ENCODE measurements at places on chromosomes 2 and 18. TPM values are rescaled to one million over a fixed set of nuclear protein-coding genes. Genes with fewer than 3 reads are reported as not detected.

GRCh38 chr18:23861805-23862470 is 152.6 kb upstream of the TTC39C start:
- no peaks in the 10 kb centered on the region for H3K27me3 ChIP-seq
- no peaks in the 10 kb centered on the region for H3K4me1 ChIP-seq
- no peak overlapping the region for H3K4me3 ChIP-seq

DNA sequence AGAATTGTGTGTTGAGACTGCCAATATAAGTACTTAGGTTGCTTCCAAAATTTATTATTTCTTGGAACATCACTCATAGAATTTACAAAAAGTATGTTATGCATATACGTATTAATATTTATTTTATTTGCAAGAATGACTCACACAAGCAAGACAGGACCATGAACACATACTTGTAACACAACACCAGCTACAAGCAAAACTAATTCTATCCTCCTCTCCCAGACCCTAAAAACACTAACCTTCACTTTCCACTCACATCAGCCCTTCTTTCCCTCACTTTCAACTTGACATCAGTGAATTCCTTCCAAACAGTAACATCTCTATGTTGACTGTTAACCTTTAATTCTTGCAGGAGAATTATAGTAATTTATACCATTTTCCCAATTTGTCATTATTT is 24.3 kb downstream of the OSBPL1A start:
- no peaks in the 10 kb centered on the region for H3K4me1 ChIP-seq
- no peak for DNase-seq
- H3K4me3 ChIP-seq = no peak overlapping the region
- H3K27ac ChIP-seq = no peak overlapping the region
- H3K27me3 ChIP-seq = no peaks in the 10 kb centered on the region
- H3K36me3 ChIP-seq = no peaks in the 10 kb centered on the region

DNA sequence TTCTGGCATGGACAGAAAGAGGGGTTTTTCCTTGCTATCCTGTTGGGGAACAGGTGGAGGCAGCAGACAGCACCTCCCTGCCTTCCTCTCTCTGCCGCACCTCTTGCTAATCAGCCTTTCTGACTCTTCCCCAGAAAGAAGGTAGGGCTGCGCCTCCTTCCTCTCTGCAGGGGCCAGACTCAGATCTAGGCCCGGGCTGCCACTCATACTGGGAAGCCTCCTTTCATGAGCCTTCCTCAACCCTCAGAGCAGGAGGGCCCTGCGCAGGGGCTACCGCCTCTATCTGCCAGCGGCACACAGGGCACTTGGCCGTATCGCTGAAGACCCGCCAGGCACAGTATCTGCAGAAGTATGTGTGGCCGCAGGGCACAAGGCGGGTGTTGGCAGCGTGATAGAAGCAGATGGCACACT is 7.1 kb downstream of the NEURL3 start:
- no peaks in the 10 kb centered on the region for H3K27me3 ChIP-seq
- H3K4me1 ChIP-seq = no peaks in the 10 kb centered on the region
- DNase-seq = no peak
- no peaks in the 10 kb centered on the region for H3K36me3 ChIP-seq
- H3K27ac ChIP-seq = no peak overlapping the region

ARHGAP28 gene
- 1.1 TPM for total RNA-seq

CPO gene
- total RNA-seq = 585 TPM

DNA sequence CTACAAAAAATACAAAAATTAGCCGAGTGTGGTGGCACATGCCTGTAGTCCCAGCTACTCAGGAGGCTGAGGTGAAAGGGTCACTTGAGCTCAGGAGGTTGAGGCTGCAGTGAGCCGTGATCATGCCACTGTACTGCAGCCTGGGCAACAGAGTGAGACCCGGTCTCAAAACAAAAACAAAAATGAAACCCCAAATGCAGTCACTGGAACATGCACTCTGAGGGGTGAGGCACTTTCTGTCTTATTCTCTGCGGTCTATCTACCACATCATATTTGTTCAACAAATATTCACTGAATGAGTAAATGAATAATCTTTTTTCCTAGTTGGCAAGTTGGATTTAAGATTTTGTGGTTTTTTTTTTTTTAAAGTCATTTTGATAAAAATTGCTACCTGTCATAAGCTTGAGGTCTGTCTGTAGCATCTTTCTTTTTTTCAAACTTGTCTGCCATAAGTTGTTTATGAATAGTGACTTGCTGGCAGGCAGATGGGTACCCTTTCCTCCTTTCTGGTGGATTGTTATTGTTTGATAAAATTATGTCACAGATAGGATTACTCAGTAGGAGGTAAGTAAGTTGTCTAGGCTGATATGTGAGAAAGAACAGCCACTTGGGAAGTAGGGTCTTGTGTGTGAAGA is 11.8 kb downstream of the CHRNA1 start:
- peaks cover 28% of the 10 kb centered on the region for H3K4me1 ChIP-seq
- DNase-seq = no peak
- no peaks in the 10 kb centered on the region for H3K27me3 ChIP-seq

DNA sequence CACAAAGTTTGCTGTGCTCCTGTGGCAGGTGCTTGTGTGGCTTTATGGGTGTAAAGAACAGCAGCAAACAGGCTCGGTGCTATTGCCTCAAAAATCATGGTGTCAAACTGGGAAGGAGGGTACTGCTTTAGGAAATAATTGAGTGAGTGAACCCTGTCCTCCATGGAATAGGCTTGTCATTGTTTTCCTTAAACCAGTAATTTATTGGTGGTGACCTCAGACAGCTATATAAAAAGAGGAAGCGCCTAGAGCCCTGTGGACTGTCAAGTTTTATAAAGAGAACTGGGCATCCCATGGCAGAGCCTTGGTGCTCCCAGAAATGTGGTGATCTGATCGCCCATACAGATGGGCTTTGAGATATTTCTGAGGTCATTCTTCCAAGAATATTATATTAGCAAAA is 4.7 kb upstream of the CXCR4 start:
- H3K27me3 ChIP-seq = no peaks in the 10 kb centered on the region
- no peak overlapping the region for H3K4me3 ChIP-seq
- H3K27ac ChIP-seq = no peak overlapping the region
- no peaks in the 10 kb centered on the region for H3K4me1 ChIP-seq

DNA sequence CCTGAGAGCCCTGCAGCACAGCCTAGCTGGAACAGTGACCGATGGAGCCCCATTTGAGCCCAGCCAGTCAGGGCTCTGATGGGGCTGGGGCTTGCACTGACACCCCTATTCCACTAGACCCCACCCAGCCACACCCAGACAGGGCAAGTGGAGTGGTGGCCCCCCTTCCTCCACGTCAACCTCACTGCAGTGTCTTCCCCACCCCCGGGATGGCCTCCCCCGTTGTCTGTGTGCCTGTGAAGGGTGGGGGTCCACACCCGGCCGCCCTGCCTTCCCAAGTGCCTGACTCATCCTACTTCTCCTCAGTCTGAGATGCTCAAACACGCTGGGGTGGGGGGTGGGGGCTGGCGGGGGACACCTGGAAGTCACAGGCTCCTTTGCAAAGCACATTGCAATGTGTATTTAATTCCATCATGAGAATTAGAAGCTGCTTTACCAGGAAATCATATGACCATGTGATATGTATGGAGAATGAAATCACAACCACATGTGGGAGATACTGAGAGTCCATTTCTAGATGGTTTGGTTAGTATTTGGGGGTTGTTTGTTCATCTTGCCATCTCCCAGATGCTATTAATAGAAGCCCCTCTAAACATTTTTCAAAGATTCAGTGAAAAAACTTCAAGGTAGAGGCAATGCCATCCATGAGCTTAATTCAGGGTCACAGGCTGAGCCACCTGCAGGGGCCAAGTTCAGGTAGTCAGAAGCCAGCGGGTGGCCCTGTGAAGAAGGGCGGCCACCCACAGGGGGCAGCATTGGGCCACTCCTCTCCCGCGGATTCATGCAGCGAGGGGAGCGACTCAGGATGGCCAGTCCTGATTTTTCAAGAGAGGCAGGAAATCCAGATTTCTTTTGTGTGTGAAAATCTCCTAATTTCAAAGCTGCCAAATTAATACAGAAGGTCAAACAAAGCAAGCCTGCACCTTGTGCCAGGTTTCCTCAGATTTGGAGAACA is 22.7 kb upstream of the GMPPA start:
- H3K27ac ChIP-seq = no peak overlapping the region
- H3K27me3 ChIP-seq = peaks cover 4% of the 10 kb centered on the region
- H3K36me3 ChIP-seq = no peaks in the 10 kb centered on the region
- no peak overlapping the region for H3K4me3 ChIP-seq
- peak; percentile 87 for DNase-seq
- no peaks in the 10 kb centered on the region for H3K4me1 ChIP-seq

ALLC gene
- total RNA-seq = not detected

GRCh38 chr2:46257980-46258379 is 39.2 kb upstream of the EPAS1 start:
- no peaks in the 10 kb centered on the region for H3K4me1 ChIP-seq
- no peak for DNase-seq
- no peaks in the 10 kb centered on the region for H3K36me3 ChIP-seq
- no peaks in the 10 kb centered on the region for H3K27me3 ChIP-seq
- H3K27ac ChIP-seq = no peak overlapping the region

GRCh38 chr2:2830576-2830975 is 499.5 kb upstream of the MYT1L start:
- DNase-seq = no peak
- H3K36me3 ChIP-seq = no peaks in the 10 kb centered on the region
- no peak overlapping the region for H3K4me3 ChIP-seq
- H3K27ac ChIP-seq = no peak overlapping the region

GRCh38 chr2:143960177-143960576 is 559.7 kb downstream of the ZEB2 start:
- no peaks in the 10 kb centered on the region for H3K4me1 ChIP-seq
- H3K27me3 ChIP-seq = no peaks in the 10 kb centered on the region
- H3K4me3 ChIP-seq = no peak overlapping the region
- DNase-seq = no peak
- H3K36me3 ChIP-seq = no peaks in the 10 kb centered on the region
- H3K27ac ChIP-seq = no peak overlapping the region

DNA sequence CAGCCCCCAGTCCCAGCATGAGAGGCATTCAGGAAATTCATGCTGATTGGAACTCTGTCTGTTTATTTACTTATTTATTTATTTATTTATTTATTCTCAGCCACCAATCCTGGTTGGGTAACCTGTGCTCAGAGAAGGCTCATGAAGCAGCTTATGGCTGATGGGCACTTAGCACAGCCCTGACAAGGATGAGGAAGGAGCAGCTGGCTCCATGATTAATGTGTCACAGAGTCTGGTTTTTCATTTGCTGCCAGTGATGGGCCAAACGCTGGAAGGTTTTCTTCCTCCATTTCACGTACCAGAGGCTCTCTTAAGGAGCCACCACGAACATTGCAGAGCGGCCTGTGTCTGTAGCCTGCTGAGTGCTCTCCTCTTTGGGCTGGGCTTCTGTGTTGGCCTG is 28.3 kb upstream of the KCNS3 start:
- no peaks in the 10 kb centered on the region for H3K4me1 ChIP-seq
- H3K4me3 ChIP-seq = no peak overlapping the region
- no peaks in the 10 kb centered on the region for H3K27me3 ChIP-seq
- DNase-seq = no peak
- no peak overlapping the region for H3K27ac ChIP-seq
- no peaks in the 10 kb centered on the region for H3K36me3 ChIP-seq

- peaks cover 53% of the 10 kb centered on the region for H3K36me3 ChIP-seq
- H3K27me3 ChIP-seq = no peaks in the 10 kb centered on the region
- H3K4me1 ChIP-seq = no peaks in the 10 kb centered on the region
- H3K4me3 ChIP-seq = no peak overlapping the region
- peak overlapping the region; percentile 64 for H3K27ac ChIP-seq
Measured at GRCh38 chr2:240624011-240624949, 1.0 kb upstream of the GPR35 start.

DNA sequence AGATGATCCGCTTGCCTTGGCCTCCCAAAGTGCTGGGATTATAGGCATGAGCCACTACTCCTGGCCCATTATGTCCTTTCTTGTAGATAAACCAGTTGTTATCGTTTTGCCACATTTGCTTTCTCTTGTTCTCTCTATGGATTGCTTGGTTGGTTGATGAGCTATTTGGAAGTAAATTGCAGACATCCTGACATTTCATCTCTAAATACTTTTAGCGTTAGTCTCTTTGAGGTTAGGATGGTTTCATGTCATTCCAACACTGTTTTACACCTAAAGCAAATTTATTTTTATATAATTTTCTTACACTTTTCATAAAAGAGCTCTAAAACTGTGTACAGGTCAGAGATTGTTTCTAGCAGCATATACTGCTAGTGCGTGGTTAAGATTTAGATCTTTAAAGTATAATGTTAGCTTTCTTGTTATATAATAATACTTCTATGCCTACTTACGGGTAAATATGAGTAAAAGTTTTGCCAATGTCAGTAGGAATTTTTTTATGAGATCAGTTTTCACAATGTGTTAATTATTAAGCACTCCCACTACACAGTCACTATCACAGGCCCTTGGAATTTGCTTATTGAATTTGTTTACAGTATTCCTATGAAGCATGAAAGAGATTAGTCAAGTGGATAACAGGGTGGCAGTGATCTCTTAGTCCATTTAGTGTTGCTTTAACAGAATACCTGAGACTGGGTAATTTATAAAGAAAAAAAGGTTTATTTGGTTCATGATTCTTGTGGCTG is 10.3 kb downstream of the POLI start:
- peaks cover 40% of the 10 kb centered on the region for H3K36me3 ChIP-seq
- no peak overlapping the region for H3K27ac ChIP-seq
- no peaks in the 10 kb centered on the region for H3K4me1 ChIP-seq
- no peaks in the 10 kb centered on the region for H3K27me3 ChIP-seq
- no peak overlapping the region for H3K4me3 ChIP-seq

DNA sequence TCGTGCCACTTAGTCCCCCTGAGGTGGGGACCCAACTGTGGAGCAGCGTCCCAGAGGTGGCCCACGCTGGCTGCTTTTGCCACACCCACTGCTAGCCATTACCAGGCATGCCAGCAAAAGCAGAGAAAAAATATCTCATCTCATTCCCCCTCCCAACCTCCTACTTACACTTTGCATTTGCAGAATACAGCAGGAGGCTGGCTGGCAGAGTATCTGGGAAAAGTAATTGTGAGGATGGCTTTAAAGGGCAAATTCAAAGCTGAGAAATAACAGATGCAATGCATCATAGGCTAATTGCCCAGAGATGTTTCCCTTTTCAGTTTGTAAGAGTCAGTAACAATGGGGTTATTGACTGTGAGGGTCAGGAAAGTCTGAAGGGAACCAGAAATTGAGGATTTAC is 438.1 kb upstream of the DSEL start:
- DNase-seq = no peak
- no peaks in the 10 kb centered on the region for H3K27me3 ChIP-seq
- H3K27ac ChIP-seq = no peak overlapping the region
- H3K36me3 ChIP-seq = no peaks in the 10 kb centered on the region

LINC00305 gene
- total RNA-seq = not detected

DNA sequence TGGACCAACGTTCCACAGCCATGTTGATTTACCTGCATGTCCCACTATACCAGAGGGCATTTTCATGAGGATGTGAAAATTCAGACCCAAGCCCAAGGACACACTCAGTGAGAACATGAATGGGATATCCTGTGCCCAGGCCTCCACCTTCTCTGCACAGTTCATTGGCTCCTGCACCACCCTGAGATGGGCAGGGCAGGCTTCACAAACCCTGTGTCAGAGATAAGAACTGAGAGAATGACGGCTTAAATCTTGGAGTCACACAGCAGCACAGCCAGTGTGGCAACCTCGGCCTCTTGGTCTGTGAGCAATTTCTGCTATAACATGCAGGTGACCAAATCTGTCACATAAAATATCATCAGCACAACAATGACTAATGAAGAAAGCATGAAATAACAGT is 71.9 kb downstream of the UXS1 start:
- no peaks in the 10 kb centered on the region for H3K36me3 ChIP-seq
- H3K27me3 ChIP-seq = no peaks in the 10 kb centered on the region
- DNase-seq = no peak

GRCh38 chr2:226030788-226031646 is 631.5 kb downstream of the NYAP2 start:
- H3K27me3 ChIP-seq = no peaks in the 10 kb centered on the region
- peak; percentile 52 for DNase-seq
- H3K36me3 ChIP-seq = no peaks in the 10 kb centered on the region
- no peaks in the 10 kb centered on the region for H3K4me1 ChIP-seq
- H3K4me3 ChIP-seq = peak overlapping the region; percentile 9

SCYGR5 gene
- not detected for total RNA-seq

Data from Peyer's patch (tissue), 4 donors.